ENCODE measurements at places on chromosomes 4 and X.

GRCh38 chr4:72326692-72327632, 242.1 kb downstream of the ADAMTS3 start:
- peak; percentile 1 for DNase-seq

DNA sequence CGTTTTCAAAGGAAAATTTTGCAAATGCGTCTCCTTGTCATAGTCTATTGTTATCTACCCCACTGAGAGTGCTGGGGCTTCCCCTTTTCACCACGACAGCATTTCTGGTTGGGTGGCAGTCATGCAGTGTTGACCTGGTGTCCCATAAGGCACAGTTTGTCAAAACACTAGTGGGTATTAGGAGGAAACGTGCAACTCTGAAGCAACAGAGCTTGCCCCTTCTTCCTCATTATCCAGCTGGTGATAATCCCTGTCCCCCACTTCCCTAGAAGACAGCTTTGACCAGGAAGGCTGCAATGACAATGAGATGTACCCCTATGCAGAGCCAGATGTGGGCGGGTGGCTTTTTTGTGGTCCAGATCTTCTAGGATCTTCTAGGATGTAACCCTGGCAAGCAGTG, 1.8 kb downstream of the TBC1D1 start:
- peak; percentile 59 for DNase-seq

DNA sequence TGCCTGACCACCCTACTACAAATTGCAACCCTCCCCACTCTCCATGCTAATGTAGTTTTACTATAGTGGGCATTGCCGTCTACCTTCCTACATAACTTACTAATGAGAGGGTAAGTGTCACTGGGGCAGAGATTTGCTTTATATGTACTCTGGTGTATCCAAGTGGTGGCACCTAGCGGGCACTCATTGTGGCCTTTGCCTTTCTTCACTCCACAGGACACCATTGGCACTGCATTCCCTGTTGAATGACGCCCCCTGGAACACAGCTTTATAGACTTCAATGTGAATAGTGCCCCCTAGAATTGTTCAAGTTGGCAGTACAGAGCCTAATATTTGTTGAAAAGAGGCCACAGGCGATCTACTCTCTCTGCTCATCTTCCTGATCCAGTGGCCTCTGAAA, 215.8 kb downstream of the MID1IP1 start:
- no peak for DNase-seq

DNA sequence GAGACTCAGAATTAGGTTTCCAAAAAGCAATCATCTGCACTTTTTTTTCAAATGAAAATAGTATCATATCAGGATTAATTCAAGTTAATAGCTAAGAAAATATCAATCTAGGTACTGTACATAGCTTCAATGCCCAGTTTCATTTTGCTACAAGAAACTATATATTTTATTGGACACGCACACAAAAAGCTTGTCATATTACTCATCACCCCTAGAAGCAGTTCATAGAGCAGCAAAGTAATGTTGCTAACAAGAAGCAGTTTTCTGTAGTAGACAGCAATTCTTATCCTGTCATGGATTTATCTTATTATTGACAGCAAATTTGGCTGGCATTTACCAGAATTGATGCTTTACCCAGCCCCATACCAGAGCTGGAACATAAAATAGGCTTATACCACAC, 52.3 kb upstream of the LSM6 start:
- DNase-seq = no peak

DNA sequence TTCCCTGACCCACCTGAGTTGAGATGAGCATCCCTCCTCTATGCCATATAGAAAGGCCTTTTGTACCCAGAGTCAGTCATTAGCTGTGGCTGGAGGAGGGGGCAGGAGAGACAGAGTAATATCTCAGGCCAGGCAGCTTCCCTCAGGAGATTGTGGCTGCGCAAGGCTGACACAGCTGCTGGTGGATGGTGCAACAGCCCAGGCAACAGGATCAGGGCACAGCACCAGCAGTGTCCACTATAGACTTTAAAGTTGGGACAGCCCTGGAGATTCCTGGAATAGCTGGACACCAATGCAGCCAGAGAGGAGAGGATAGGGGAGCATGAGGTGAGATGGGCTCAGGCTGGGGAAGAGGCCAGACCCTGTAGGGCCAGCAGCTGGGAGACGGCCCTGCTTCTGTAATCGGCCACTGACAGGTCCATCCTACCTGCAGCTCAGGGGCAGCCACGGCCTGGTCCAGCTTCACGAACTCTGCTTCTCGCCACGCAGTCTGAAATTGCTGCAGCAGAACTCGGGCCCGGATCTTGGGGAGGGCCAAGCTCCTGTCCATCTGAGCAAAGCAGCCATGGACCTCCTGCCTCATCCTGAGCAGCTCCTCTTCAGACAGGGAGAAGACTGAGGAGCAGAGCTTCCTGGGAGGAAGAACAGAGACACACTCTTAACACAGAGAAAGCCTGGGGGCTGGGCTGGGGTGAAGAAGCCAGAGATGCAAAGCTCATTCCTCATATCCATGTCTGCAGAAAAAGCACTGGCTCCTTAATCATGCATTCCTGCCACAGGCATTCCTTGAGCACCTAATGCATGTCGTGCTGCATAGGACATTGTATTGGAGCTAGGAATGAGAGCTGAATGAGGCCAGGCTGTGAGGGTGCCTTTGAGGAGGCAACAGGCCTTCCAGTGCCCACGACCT, 90.1 kb downstream of the EVC2 start:
- DNase-seq = no peak

DNA sequence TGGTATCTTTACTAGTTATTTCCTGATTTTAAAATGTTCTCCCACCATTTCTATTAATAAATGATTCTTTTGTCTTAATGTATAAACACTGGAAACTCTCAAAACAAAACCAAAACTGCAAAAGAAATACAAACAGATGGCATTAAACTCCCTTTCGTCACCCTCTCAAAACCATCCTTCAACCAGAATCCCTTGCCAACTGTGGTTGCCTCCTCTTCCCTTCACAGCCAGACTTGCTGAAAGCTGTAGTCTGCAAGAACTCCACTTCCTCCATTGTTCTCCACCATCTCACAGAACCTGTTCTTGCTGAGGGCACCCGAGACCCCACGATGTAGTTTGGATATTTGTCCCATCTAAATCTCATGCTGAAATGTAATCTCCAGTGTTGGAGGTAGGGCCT, 96.5 kb downstream of the WWC2 start:
- no peak for DNase-seq

- DNase-seq = no peak
These were observed at the start of gene BMP3 for GRCh38 chr4:81030061-81030980. Gene BMP3 (plus strand): TSS chr4:81030708. CDS start chr4:81031285, 577 bp downstream.

DNA sequence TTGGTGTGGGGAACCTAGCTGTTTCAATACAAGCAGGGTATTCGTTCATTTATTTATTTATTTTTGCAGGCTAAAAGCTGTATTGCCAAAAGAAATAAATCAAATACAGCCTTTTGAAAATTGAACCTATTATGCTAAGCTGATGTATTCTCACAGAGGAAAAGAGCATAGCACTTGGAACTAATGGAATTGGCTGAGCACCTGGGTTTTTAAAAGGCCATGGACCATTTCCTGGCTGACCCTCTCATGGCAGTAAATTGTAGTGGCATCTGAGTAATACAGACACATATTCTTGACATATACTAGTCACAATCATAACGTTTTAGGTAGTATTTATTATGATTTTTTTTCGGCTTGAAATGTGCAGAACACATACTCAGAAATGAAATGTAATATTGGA, 71.8 kb upstream of the ALG13 start:
- no peak for DNase-seq

GRCh38 chrX:120429776-120430540, 39.1 kb downstream of the LAMP2 start:
- no peak for DNase-seq

GRCh38 chr4:88672987-88673386, 24.6 kb downstream of the NAP1L5 start:
- DNase-seq = peak; percentile 10

DNA sequence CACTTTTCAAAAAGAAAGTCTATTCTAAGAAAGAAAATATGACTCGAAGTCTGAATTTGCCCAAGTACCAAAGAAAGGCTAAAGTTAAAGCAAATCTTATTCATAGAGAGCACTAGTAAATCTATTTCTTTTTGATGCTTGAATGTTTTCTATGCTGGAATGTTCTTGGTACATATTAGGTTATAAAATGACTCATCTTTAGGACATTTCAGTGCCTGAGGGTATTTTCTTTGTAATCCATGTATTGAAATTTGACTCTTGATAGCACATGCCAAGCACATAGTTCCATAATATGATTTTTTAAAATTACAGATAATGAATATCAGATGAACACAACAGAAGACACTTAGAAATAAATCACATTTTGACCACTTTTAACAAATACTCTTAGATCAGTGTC, 232.8 kb downstream of the TRIML1 start:
- DNase-seq = no peak

DNA sequence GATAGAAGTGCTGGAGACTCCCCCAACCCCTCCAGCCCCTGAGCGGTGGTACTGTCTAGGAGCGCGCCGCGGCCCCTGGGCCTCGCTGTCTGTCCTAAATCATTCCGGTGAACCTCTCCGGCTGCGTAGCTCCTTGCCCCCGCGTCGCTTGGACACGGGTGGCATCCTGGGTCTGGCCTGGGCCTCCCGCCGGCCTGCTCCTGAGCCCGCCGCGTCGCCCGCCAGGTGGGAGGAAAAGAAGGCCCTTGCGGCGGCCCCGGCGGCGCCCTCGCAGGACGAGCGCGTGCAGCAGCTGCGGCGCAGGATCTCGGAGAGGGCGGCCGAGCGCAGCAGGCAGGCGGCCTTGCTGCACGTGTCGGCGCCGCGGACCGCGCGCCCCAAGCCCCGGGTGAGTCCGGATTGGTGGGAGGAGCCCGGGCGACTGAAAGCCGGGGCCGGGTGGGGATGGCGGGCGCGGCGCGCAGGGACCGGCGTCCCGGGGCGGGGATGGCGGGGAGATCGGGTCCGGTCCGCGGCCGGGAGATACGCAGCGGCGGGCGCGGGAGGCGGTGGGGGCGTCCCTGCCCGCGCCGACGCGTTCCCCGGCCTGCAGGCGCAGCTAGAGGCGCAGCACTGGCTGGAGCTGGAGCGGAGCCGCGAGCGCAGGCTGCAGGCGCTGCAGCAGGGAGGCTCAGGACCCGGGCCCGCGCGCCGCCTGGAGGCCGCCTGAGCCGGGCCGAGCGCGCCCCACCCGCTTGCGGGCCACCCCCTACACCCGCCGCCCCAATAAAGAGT, 6.5 kb upstream of the RNF4 start:
- DNase-seq = peak; percentile 89

DNA sequence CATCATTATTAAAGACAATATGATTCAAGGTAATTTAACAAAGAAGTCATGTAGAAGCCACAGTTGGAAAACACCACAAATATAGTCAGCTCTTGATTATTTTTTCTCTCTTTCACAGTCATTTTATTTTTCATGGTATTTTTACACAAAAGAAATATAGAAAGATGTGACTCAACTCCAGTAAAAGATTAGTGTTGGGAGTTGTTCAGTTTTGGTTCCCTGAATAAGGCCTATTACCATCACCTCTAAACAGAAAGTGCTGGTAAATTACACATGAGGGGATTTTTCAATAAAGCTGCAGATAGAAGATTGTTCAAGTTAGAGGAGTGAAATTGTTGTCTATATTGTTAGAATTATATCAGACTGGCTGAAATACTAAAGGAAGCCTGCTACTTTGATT, 107.0 kb downstream of the DDIT4L start:
- DNase-seq = no peak

DNA sequence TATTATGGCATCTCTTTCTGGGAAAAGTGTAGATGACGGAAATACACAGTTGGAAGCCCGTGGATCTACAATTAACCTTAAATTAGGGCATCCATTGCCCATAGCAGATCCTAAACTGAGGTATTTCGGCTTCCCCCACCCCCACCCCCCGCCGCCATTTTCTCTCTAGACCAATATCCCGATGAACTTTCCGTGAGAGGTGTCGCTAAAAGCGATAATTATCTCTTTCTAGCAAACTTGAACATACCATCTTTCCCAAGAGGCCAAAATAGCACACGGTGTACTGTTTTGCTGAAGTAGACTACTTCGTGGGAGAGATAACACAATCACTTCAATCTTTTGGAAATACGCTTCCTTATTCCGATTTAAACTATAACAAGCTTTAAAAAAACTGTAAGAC, 554 bp downstream of the KLHL15 start:
- no peak for DNase-seq

DNA sequence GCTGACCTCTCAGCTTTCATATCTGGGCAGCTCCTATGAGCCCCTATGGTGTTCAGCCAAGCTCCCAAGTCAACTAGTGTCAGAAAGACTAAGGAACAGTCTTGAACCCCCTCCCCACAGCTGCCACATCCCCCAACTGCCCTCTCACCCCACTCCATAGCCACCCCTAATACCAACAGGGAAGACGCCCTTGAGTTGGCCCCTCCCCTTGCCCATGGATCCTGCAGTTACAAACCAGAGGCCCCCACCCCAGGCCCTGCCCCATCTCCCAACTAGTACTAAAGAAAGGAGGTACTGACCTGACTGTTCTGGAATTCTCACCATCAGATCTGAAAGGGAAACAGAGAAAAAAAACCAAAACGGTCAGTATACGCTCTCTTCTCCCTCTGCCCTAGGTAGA, 10.2 kb upstream of the IQSEC2 start:
- no peak for DNase-seq

GRCh38 chr4:39256436-39256835, 74.1 kb downstream of the WDR19 start:
- no peak for DNase-seq

GRCh38 chr4:7326693-7327340, 107.9 kb downstream of the PSAPL1 start:
- DNase-seq = no peak
